Activated T-cell treated with anti-CD3 and anti-CD28 coated beads, Interleukin-2, amount 50 U/mL, for 4 hours (primary cell): ENCODE measurements at places on chromosomes 2 and 18. TPM values are rescaled to one million over a fixed set of nuclear protein-coding genes. Genes with fewer than 3 reads are reported as not detected.

GRCh38 chr2:239233576-239233975 lies 167.2 kb downstream of the HDAC4 start:
- DNase-seq = no peak

GRCh38 chr18:77130229-77131099 lies 2.1 kb downstream of the MBP start:
- no peak for DNase-seq

The CHST9 gene
- not detected for total RNA-seq

GRCh38 chr2:170142502-170142901 lies 35.4 kb upstream of the MYO3B start:
- no peak for DNase-seq

GRCh38 chr2:150001788-150002187 lies 414.2 kb upstream of the MMADHC start:
- DNase-seq = no peak
